Activated T-helper 1 cell treated with Interleukin-2 at 50 U/mL for 16 hours (primary cell): ENCODE measurements at places on chromosomes 7 and 10.

DNA sequence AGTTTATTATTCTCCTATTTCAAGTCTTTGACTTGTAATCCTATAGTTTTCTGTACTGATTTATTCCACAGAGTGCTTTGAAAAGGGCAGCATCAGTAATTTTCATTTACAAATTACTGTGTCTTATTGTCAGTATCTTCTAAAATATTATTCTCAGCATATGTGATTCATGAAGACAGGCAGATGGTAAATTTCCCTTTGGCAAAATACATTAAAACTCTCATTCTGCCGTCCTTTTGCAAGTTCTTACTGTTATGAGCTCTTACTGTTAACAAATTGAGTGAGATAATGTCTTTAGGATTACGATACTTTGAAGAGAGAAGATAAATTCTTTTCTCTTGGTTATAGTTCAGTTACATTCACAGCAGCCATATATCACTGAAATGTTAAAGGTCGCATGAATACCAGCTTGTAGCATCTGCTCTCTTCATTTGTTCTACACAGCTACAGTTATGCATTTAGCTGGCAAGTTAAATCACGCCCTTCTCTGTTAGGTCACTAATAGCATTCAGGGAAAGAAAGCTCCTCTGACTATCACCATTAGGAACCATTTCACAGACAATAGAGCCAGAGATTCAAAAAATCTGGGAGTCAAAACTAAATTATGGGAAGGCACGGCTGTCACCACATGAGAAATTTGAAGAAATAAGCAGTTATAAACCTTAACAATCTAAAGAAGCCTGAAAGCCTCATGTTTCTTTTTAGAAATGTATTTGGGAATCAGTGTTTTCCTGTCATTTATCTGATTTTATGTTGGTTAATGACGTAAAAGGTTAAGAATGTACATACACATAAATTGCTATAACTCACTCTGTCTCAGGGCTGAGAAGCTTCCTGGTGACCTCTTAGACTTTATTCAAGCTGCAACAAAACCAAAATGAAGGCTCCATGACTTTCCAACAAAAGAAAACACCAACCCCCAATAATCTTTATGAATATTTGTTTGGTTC is 109.6 kb upstream of the SP4 start:
- DNase-seq = no peak

GRCh38 chr7:150716939-150717338 is 526 bp downstream of the GIMAP1 start:
- DNase-seq = no peak

DNA sequence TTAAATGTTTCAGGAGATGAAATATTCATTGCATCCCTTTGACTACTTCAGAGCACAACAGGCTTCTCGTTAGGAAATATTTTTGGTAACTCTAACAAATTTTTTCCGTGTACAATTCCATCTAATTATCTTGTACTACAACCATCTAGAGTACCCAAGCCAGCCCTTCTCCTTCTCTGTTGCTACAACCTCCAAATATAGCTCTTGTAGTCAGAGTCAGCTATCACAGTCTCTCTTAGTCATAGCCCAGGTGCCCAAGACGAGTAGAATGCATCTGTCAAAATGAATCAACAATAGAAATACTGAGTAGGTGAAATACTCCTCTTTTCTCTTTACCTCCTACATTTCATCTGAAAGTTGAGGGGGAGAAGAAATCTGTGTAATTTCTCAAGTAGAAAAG is 74.0 kb downstream of the INHBA start:
- no peak for DNase-seq

- DNase-seq = no peak
These were observed 91.6 kb downstream of the MICALL2 start for GRCh38 chr7:1367501-1368183.

DNA sequence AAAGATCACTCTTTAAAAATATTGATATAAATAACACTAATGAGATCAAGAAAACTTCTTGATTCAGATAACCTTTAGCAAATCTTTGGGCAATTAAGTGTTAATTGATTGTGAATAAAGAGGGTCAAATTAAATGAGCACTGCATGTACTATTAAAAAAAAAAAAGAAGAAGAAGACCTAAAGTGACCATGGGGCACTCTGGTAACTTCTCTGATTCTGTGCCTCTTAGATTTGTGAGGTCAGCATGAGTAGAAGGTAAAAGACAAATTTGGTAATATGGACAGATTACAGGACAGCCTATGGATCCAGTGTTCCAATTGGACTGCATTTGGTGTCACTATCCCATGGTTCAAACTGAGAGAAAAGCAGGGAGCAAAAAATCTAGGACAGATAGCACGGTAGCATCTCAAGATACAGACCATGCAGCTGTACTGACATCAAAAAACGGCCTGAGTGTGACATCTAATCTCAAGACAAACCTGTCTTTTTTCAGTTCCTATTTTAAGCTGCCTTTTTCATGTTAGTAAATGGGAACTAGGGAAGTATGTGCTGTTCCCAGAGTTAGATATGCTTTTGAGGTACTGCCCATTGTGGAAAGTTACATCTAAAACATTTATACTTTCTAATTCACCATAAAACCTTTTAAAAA is 128.0 kb downstream of the KCND2 start:
- no peak for DNase-seq

- DNase-seq = no peak
These were observed 71.2 kb upstream of the DUSP5 start for GRCh38 chr10:110426294-110427181.

- DNase-seq = no peak
These were observed 1034.7 kb downstream of the TYW1 start for GRCh38 chr7:68031180-68031943.

DNA sequence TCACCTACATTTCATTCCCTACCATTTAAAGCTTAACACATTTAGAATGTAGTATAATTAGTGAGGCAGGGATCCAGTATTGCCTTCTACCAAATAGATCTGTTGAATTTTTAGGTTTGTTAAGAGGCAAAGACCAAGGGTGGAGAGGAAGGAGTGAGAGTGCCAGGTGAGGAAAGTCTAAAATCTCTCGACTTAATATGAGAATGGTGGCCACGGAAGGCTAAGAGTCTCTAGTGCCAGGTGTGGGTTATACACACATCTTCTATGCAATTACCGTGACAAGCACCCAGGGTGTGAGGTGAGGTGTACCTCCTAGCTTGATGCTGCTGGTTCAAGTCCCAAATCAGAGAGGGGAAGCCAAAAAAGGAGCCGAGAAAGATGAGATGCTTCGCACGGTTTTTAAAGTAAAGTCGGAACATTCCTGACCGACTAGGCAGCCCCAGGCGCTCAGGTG is 439 bp downstream of the IQUB start:
- no peak for DNase-seq

DNA sequence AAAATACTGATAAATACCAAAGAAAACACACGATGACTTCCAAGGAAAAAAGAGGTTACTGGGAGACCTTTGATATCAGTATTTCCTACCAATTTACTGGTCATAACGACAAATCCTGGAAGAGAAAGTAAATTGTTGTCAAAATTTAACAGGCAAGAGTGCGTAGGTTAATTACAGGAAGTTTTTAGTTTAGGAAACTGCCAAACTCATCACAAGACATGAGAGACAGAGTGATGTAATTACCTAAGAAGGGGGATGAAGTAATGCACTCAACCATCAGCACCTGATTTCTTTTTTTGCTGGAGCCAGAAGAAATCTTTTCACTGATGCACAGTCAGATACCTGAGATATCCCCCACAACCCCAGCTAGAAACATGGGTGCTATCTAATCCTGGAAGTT is 16.8 kb downstream of the MACC1 start:
- no peak for DNase-seq

DNA sequence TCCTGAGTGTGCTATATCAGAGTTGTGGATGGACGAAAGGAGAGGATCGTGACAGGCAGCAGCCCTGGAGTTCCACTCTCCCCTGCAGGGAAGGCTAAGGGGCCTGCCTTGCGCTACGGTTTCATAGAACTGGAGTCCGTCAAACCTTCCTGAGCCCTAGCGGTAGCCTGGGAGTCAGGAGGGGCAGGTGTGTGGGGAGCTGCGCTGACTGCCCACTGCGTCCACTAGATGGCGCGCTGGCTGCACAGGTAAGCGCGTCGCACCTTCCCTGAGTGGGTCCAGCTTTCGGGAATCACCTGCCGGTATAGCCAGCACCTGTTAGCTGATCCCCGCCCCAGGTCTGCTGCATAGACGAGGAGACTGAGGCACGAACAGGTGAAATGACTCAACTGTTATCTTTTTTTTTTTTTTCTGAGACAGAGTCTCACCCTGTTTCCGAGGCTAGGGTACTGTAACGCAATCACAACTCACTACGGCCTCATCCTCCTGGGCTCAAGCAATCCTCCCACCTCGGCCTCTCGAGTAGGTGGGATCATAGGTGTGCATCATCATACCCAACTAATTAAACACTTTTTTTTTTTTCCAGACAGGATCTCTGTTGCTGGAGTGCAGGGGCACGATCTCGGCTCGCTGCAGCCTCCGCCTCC is 20.2 kb upstream of the BAIAP2L1 start:
- DNase-seq = peak; percentile 33

DNA sequence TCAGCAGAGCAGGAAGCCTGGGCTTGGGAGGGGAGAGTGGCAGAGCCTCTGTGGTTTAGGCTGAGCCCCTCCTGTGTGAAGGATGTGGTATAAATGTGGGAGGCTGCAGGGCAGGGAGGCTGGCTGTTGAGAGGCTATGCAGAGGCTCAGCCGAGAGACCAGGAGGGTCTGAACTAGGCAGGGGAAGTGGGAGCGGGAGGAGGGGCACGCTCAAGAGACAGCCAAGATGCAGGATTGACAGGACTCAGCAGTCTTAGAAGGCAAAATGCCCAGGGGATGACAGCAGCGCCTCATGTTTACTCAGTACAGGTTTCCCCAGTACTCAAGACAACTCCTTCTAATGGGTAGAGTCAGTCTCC is 24.3 kb downstream of the BTBD16 start:
- no peak for DNase-seq

DNA sequence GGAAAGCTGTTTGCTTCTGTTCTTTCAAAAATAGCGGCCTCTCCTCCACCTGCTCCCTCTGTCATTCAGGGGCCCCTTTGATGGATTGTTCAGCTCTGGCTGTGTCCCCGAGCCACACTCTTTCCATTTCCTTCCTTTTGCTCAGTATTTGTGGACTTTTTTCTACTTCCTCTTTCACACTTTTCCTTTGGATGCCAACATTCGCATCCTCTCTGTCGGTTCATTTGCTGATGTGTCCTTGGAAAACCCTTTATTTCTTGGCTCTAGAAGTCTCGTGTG is 11.7 kb upstream of the PWWP2B start:
- DNase-seq = no peak

GRCh38 chr10:70109064-70109729 is 23.4 kb downstream of the AIFM2 start:
- DNase-seq = no peak

DNA sequence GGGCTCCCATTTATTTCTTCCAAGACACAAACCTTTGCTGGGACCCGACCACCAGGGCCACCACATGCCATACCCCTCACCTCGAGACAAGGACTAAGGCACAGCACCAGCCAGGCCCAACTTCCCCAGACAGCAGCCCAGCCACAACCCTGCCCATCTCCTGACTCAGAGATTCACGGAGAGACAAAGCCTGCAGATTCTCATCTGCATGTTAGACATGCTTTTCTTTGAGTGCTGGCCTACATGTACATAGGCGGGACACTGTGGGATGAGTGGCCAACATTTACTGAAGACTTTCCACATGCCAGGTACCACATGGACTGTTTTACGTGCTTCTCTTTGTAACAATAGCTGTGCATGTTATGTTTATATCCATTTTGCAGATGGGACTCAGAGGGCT is 221.3 kb upstream of the ZMIZ1 start:
- DNase-seq = no peak

DNA sequence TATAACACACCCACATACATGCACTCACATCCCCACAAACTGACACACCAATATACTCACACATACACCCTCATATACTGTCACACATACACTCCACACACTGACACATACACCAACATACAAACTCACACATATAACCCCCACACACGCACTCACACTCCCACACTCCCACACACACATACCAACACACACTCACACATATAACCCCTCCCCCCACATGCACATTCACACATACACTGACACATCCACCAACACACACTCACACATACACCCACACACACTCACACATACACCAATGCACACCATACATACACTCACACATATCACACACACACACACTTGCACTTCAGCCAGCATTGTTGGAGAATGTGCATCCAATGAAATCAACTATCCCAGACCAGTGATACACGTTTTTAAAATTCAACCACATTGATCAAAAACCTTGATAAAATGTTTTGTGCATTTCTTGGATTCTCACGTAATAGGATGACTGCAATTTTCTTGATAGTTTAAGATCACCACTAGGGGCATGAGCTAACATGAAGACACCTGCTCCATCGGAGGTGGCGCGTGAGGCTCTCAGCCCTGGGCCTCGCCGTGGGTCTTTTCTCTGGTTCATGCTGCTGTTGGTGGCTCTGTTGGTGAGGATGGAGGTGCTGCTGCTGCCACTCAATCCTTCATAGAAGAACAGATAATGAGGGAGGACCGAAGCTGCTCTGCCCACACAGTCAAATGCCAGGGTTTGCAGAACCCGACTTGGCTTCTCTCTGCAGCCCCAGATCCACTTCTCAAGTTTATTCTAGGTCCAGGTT is 32.1 kb upstream of the CHST15 start:
- DNase-seq = no peak

DNA sequence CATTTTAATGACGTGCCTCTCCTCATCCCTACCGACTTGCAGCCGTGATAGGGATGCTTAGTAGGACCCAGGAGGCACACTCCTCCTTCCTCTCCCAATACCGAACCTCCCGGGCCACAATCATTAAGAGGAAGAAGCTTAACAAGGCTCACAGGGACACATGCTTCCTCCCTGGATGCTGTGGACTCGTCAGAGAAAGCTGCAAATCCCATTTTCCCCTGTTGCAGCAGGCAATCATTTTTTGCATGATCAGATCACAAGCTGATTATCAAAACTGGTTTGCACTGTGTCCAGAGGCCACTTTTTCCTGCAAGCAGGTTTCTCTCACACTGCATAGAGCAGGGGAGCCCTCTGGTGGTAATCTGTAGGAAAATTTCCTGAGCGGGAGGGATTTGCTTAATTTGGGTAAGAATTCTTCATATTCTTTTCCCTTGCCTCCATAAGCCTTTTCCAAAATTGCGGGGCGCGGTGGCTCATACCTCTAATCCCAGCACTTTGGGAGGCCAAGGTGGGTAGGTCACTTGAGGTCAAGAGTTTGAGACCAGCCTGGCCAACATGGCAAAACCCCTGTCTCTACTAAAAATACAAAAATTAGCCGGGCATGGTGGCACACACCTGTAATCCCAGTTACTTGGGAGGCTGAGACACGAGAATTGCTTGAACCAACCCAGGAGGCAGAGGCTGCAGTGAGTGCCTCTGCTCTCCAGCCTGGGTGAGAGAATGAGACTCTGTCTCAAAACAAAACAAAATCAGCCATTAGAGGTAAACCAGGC is 16.1 kb upstream of the LAMB4 start:
- no peak for DNase-seq
